ENCODE measurements at places on chromosomes 1 and 21.
A peak's percentile ranks its signal among the peaks of the same experiment; 100 is the strongest.

DNA sequence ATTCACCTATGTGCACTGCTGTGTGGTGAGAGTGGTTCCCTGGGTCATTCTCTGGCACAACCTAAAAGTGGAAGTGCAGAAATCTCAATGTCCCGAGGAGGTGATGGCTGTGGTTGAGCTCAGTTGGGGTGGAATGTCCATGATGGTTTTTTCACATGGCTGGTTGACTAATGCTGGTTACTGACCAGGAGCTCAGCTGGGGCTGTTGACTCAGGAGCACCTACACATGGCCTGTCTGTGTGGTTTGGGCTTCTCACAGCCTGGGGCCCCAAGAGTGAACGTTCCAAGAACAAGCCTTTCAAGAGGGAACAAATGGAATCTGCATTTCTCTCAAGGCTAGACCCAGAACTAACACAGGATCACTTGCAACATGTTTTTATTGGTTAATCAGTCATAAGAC is 6.4 kb upstream of the KANK4 start:
- DNase-seq: no peak

DNA sequence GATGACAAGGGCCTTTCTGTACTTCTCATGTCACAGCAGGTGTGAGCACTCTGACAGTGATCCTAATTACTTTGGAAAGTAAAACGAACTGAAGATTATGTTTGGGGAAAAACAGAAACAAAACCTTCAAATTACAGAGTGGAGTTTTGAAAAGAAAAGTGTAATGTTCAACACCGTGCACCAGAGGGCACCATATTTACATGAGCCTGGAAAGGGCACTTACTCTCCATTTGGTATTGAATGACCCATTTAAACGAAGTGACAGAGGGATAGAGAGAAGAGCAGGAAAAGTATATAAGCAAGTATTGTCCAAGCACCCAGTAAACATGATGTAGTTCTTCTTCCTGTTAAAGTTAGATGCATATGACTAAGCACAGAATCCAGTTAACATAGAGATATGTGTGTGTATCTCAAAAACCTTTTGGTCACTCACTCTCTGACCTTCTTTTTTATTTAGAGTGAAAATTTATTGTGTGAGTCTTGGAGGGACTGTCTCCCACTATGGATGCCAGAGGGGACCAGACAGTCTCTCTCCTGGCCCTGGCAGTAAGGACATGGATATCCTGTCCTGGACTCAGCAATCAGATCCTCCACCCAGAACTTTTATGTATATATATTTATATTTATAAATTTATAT is 3.8 kb upstream of the RGSL1 start:
- DNase-seq: peak; percentile 72

GRCh38 chr1:235013512-235013911 is 115.1 kb downstream of the TOMM20 start:
- DNase-seq: no peak

DNA sequence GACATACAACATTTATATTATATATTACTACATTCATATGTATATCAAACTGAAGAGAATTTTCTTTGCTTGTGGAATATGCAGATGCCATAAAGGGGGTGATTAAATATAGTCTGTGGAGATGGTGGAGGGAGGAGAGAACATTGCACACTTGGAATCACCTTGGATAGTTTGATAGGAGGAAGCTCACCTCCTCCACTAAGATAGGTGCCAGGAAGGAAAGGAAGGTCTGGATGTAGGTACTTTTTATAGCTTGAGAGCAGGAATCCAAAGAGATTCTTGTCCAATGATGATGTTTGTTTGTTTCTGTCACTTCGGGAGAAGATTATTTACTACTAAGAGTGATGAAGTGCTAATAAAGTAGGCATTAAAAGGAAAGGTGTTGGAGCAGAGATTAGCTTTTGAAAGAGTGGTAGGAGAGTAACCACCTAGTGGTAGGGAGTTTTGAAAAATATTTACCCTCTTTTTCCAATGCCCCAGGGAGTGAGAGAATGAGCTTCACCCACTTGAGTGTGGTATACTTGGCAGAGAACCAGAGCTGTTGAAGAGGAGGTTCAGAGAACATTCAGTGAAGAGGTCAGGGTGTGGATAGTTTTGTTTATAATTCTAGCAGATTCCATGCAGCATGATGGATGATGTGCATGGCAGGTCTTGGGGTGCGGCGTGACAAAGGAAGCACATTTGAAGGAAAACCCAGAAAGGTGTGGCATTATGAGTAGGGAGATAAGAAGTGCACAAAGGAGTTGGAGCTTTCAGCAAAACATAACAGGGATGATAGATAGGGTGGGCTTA is 145.0 kb downstream of the PATJ start:
- DNase-seq: no peak

DNA sequence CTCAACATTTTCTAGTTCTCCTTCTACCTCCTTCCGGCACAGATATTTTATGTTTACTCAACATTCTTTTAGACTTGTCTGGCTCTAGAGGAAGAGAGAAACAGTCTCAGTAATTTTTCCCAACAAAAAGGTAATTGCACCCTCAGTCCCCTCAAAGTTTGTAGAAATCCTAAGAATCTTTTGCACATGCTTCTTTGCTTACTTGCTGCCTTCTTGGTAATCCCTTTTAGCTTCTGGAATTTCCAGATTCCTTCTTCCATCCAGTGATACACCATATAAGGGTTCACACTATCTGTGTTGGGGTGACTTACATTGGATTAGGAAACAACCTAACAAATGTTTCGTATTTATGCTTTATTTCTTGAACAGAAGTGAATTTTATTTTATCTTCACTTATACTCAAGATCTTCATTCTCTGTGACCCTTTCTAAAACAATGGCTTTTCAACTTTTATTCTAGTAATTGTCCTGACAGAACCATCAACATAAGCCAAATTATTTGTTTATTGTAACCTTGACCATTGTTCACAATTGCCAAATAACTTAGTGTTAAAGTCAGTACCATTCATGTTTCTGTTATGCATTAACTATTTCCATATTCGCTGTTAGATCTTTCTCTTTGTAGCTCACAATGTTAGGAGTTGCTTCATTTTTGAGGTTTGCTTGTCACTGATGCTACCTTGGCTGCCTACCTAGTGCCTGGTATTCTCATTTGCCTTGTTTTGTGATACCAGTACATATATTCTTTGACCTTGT is 238.1 kb downstream of the HMCN1 start:
- no peak for DNase-seq

GRCh38 chr1:235549351-235550139 is 45.3 kb upstream of the B3GALNT2 start:
- DNase-seq: no peak

- no peak for DNase-seq
Measured at GRCh38 chr1:156750711-156751450, 594 bp downstream of the HDGF start.

- DNase-seq: peak; percentile 75
Measured at GRCh38 chr1:161792740-161793139, 26.6 kb downstream of the ATF6 start.

GRCh38 chr1:76190749-76191424 is 116.3 kb downstream of the ST6GALNAC3 start:
- DNase-seq: no peak

DNA sequence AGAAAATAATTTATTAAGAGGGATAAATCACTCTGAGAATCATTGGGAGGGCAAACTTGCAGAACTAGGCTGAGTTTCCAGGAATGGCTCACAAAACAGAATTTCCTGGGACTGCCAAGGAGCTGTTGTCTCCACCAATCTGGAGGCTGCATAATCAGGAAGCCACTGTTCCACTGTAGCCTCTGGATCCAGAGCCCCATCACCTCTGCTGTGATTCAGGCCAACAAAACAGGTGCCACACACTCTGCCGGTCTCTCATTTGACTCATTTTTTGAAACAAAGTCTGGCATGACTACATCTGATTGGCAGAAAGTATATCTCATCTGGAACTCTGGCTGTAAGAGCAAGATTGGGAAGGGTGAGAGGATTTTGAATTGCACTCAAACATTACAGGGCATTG is 178.9 kb upstream of the C1orf105 start:
- no peak for DNase-seq

DNA sequence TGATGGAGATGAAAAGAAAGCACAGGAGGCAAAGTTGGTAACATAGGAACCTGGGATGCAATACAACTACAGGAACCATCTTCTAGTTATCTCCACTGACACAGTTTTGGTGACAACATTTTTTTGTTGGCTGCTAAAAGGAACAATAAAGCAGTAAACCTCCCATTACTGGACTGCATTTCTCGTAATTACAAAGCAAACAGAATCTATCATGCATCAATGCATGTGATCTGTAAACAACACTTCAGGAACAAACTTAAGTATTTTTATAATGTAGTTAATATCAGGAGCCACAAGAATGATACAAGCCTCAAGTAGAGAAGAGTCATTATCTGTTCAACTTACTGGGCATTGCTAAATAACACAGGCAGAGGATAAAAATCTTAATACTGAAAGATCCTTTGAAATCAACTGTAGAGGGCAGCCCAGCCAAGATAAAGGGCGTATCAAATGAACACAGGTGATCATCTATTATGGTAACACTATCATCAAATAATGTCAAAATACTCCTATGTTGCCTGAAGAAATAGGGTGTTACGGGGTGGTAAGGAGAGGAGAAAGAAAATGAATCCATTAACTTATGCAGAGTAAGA is 193.3 kb downstream of the EIF4G3 start:
- no peak for DNase-seq

GRCh38 chr21:16241016-16241415 is 511.2 kb downstream of the USP25 start:
- DNase-seq: no peak

- no peak for DNase-seq
Measured at GRCh38 chr1:15428815-15429435, 9.3 kb upstream of the CTRC start.

DNA sequence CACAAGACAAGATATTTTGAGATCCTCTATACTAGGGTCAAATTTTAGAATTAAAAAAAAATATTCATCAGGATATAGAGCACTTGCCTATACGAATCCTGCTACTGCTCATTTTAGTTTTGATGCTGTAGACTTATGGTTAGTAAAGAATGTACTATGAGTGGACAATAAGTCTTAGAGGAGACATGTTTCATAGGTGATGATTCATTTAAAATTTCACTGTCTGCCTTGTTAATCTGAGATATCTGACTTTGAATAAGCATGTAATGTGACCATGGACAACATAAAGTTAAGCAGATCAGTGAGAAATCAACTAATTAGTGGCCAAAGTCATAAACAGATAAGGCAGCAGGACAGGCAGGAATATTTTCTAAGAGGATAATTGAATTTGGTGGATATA is 106.8 kb upstream of the HP1BP3 start:
- DNase-seq: no peak

- DNase-seq: no peak
Measured at GRCh38 chr1:93603106-93603505, 78.5 kb downstream of the BCAR3 start.

DNA sequence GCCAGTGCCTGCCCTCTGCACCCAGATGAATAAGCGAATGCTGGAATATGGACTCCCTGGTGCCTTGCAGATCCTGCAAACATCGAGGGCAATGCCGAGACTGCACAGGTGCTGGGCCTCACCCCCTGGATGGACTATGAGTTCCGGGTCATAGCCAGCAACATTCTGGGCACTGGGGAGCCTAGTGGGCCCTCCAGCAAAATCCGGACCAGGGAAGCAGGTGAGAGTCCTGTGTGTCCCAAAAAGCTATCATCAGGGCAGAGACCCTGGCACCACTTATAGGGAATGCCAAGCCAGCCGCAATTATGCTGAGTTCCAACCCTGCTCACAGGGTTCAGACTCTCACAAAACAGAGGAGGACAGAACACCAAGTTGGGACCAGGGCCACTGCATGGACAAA is 17.2 kb downstream of the TMEM81 start:
- DNase-seq: no peak

GRCh38 chr1:222043444-222044292 is 301.8 kb upstream of the DUSP10 start:
- no peak for DNase-seq

- DNase-seq: no peak
Measured at GRCh38 chr21:45551783-45552695, 9.8 kb upstream of the SLC19A1 start.

DNA sequence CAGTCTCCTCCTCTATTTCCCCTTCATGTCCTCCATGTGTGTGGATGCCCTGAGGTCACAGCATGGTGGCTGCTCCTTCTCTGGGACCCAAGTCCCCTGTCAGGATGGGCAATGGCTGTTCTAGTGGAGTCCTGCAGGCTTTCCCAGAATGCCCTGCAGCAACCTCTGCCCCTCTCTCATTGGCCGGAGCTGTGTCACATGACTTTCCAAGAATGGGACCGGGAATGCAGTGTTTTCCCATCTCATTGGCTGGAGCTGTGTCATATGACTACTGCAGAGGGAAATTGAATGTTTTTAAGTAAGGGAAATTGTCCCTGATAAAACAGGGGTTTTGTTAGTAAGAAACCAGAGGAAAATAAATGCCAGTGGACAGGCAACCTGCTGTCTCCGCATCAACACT is 365.9 kb downstream of the PTPRU start:
- no peak for DNase-seq

GRCh38 chr1:93442008-93442666 is 5.8 kb upstream of the FNBP1L start:
- DNase-seq: no peak

DNA sequence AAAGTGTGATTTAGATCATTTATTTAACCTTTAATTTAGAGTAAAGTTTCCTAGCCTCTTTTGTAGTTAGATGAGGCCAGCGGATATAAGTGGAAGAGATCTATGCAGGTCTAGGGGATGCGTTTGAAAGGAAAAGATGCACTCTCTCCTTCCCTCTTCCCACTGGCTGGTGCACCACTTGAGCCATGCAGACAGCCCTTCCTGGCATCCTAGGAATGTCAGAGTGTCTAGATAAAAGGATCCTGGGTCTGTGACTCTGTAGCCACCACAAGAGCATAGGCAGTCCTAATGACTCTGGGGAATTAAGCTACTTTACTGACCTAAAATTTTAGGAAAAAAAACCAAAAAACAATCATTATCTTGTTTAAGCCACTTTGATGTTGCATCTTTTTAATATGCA is 16.0 kb upstream of the STUM start:
- no peak for DNase-seq

DNA sequence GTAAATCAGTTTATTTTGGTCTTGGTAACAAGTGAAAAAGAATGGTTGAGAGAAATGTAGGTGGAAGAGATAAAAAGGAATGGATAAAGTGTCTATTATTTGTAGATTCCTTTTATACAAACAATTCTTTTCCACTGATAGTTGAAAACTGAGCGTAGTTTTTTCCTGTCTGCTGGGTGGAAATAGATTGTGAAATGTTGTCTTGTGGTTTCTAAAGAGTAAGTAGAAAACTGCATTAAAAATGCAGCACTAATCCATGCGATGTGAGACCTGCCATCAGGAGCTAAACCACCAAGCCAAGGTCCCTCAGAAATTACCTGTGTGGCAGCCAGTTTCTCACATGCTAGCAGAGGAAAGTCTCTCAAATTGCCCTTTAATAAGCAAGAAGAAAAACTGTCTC is 103.2 kb upstream of the SLC44A3 start:
- DNase-seq: no peak

GRCh38 chr1:159199901-159200300 is 4.8 kb upstream of the ACKR1 start:
- no peak for DNase-seq

GRCh38 chr1:222736470-222736869 is 532 bp upstream of the FAM177B start:
- DNase-seq: no peak

All from NCI-H1694 treated with DMSO at 0.1 percent for 48 hours (cell line).